ENCODE measurements at places on chromosomes 13 and 19.

DNA sequence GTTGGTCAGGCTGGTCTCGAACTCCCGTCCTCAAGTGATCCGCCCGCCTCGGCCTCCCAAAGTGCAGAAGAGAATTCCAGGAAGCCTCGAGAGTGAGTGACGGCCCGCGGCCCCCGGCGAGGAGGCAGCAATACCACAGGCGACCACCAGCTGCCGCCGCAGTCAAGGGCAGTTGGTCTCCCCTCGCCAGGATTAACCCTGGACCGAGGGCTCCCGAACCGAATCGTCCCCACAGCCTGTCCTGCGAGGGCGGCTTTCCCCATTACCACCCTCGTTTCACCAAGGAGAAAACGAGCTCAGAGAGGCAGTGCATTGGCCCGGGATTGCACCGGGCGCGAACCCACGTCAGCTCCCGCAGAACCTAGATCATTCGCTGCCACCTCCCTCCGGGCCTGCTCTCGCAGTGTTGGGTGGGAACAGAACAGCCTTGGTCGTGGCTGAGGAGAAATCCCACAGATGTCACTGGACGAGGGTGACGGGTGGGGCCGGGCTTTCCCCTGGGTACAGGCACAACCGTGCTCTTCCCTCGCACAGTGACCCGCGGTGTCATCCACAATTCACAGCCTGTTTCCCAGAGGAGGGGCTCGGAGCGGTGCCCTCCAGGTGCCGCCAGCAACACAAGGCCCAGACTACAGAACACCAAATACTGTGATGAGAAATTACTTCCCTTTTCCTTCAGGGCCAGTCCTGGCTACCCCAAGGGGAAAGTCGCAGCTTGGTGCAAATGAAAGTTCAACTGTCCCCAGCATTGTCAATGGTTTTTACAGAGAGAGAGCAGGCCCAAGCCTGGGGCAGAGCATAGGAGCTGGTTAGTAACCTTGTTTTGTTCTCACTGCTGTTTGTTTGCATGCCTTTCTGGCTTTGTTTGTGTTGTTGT is 24.8 kb downstream of the C2CD4C start:
- DNase-seq = no peak

- DNase-seq = no peak
Observed at GRCh38 chr19:4649392-4650047, 10.2 kb downstream of the TNFAIP8L1 start.

DNA sequence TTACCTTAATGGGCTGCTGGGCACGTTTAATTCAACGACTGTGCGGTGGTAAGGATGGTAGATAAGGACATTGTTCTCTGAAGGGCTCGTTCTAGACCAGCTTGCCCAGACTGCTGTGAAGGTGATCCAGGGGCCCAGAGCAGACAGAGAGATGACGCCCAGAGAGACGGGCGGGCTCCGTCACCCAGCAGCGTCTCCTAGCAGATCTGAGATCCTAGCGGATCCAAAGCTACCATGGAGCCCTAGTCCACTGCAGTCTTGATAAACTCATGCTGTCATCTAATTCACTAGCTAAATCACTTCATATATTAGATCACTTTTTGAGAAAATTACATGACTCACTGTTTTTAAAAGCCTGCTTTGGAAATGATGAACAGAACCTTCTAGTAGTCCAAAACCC is 21.5 kb downstream of the COL4A2 start:
- DNase-seq = no peak

DNA sequence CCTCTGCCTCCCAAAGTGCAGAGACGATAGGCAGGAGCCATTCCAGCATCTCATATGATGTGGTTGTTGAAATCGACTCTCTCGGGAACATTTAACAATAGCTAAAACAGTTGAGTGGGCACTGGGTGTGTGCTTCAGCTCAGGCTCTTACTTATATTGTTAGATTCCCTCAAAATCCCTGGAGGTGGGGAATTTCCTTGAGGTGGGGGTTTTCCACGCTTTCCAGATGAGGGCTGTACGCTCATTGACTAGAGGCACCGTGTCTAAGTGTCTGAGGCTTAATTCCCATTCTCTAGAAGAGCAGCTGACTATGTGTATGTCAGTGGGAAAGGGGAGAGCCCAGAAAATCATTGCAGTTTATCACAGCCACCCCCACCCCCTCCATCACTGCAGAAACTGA is 10.8 kb upstream of the GRAMD1A start:
- DNase-seq = no peak

DNA sequence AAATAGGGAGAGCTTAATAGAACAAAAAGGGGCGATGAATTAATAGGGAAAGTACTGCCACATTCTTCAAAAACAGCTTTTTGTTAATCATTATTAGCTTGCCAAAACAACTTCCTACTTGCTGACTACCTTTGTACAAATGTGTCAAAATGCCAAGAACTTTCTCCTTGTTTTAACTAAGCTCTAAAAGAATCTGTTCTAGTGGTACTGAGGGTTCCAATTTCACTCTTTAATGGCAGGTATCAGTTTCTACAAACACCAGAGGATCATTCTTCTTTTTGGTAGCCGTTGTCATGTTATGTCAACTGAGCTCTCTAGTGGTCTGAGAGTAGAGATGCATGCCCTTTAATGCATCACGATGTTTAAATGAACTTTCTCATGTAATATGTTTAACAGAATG is 29.4 kb upstream of the FBXL3 start:
- no peak for DNase-seq

GRCh38 chr19:57583521-57584416 is at the start of gene ZIK1:
ZIK1 (plus strand) TSS chr19:57584145; CDS start chr19:57584357, 212 bp downstream.
- DNase-seq = peak; percentile 80

- DNase-seq = no peak
Observed at GRCh38 chr13:24195626-24196025, 35.1 kb downstream of the SPATA13 start.

- DNase-seq = no peak
Observed at GRCh38 chr13:109105899-109106298, 476.5 kb downstream of the MYO16 start.

- no peak for DNase-seq
Observed at GRCh38 chr13:93814658-93815057, 588.1 kb downstream of the GPC6 start.

DNA sequence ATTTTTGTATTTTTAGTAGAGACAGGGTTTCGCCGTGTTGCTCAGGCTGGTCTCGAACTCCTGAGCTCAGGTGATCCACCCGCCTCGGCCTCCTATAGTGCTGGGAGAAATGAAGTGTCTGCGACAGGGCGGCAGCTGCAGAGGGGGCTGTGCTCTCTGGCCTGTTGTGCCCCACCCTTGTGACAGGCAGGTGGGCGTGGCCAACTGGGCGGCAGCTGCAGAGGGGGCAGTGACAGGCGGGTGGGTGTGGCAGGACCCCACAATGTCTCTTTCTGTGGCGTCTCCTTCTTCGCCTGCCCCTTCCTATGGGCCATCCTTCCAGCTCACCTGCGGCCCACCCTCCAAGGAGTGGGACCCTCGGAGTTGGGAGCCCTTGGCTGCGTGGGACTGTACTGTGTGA is 11.8 kb downstream of the STK11 start:
- no peak for DNase-seq

- no peak for DNase-seq
Observed at GRCh38 chr19:2291185-2291751, 9.3 kb upstream of the PEAK3 start.

- no peak for DNase-seq
Observed at GRCh38 chr19:35279985-35280821, 2.1 kb upstream of the HAMP start.

DNA sequence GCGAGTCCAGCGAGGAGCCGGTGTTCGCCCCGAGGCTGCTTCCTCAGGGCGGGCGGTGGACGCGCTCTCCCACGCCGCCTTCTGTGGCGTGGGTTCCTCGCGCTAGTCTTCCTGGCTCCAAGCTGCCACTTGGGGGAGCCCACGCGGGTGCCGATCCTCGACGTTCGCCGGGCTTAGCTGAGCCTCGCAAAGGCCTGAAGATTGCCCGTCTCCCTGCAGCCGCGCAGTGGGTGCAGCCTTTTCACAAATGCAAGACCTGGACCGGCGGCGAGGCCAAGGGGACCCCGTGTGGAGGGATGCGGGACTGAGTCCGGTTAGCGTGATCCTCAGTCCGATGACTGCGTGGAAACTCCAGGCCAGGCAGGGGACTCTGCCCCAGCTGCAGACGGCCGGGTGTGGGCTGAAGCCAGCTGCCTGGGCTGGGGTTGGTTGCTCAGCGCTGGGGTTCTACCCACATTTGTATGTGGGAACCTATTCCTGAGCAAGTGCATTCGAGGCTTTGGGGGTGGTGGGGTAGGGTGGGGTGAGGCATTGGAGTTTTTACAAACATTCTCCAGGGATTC is 16.6 kb upstream of the LRP3 start:
- no peak for DNase-seq

- no peak for DNase-seq
Observed at GRCh38 chr19:7977021-7977722, 28.3 kb downstream of the ELAVL1 start.

Data from NCI-H524 treated with DMSO at 0.1 percent for 48 hours (cell line).